Calu3 (cell line): ENCODE measurements at places on chromosomes 16 and 17.

GRCh38 chr16:86167061-86167460 lies 268.1 kb downstream of the IRF8 start:
- no peak for DNase-seq

GRCh38 chr17:21269394-21269793 lies 15.1 kb upstream of the MAP2K3 start:
- DNase-seq: no peak

GRCh38 chr16:58012481-58012880 lies 11.3 kb downstream of the USB1 start:
- no peak for DNase-seq

DNA sequence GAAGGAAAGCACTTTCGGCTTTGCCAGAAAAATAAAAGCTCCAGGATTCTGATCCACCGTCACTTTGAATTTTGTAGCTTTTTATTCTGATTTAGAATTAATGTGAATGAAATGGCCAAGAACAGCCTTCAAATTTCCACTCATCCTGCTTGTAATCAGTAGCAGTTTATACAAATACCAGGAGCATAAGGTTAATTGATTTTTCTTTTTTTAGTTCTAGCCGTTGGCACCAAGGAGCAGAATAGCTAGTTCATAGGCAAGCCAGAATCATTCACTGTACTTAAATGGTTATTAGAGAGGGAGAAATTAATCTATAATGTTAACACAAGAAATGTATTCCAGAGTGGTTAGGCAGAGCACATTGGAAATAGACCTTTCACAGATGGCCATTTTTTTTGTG lies 41.1 kb upstream of the CACNG5 start:
- no peak for DNase-seq

DNA sequence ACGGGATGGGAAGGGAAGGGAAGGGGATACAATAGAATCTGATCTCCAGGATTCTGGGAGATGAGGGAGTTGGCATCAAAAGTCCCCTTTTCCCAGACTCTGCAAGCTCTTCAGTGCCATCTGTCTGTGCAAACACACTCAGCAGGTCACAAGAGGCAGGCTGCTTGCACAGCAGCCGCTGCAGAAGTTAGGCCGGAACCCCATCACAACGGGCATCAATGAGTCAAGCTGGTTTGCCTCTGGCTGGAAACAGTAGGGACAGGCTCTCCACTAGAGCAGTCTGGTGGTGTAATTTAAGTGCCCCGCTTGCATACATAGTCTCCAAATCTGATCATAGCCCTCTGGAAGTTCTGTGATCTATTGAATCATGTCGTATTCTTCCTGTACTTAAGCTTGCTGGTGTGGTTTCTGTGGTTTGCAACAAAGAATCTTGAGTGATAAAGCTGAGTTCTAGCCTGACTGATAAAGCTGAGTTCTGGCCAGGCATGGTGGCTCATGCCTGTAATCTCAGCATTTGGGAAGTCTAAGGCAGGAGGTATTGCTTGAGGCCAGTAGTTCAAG lies 33.7 kb upstream of the KDM8 start:
- DNase-seq: peak; percentile 47

DNA sequence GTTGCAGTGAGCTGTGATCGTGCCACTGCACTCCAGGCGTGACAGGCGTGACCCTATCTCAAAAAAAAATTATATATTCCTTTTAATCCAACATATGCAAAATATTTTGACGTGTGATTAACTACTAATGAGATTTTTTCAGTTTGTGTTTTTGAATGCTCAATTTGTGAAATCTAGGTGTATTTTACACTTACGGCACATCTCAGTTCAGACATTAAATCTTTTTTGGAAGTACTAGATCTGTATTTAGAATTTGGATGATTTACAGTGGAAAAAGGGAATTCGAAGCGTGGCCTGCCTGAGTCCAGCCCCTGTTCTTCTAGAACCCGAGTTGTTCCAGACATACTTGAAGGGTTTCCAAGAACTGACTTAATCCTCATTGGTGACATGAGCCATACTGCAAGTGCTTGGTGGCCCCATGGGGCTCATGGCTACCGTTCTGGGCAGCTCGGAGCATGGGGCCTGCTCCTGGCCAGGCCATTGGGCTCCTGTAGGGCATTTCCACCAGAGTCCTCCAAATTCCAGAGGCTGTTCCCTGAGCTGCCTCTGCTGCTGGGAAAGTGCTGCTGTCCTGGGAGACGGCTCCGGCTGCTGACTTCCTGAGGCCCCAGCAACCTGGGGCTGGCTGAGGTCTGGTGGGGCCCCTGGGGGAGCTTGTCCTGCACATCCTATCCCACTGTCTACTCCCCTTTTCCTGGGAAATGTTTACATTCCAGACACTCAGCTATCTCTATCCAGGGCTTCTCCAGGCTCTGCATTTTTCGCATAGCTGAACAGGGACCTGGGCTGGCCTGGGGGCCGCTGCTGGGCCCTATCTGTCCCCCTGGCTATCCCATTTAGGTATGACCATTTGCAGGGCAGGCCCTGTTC lies 27.2 kb downstream of the LLGL2 start:
- no peak for DNase-seq

DNA sequence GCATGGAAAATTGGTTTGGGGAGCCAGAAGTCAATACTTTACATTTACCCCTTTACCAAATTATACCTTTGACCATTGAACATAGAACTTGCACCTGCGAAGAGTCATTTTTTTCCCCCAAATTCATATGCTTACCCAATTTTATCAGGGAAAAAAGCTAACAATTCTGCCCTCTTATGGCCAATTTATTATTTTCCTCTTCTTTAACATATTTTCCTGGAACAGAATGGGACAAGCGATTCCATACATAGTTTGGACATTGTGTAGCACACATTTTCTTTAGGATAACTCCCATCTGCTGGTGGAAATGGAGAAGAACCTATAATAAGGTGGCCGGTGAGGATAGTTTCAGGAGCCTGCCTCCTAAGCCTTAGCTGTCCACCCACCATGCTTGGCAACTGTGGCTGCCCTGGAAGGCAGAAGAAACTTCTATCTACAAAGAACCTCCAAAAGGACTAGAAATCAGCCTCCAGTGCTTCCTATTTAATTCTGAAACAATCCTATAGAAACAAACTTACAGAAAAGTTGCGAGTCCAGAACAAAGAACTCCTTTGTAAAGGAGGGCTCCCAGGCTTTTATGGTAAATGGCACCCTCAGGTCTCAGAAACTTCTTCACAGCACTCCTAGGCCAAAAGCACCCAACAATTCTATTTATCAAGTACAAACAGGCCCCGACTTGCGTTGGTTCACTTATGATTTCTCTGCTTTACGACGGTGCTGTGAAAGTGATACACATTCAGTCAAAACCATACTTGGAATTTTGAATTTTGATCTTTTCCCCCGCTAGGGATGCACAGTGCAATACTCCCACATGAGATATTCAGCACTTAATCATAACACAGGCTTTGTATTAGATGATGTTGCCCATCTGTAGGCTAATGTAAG lies 64.1 kb upstream of the CACNG4 start:
- DNase-seq: no peak

GRCh38 chr16:62404842-62405611 lies 368.8 kb upstream of the CDH8 start:
- DNase-seq: no peak

- no peak for DNase-seq
Observed at GRCh38 chr16:12637002-12637401, 166.7 kb downstream of the CPPED1 start.

GRCh38 chr17:56099649-56100048 lies 53.6 kb upstream of the ANKFN1 start:
- no peak for DNase-seq

DNA sequence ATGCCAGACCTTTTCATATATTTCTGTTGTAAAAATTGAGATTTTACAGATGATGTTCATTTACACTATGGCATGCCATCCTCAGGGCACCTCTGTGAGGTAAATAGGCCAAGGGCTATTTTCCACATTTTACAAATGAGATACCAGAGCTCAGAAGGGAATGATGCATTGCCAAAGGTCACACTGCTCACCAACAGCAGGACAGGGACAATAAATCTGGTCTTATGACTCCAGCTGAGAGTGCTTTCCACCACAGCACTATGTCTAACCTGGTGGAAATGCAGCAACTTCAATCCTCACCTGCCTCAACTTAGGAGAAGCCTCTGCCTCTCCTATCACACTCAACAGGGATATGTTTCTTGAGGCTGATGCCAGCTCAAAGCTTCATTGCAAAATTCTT lies 40.6 kb downstream of the GRIN2A start:
- no peak for DNase-seq

DNA sequence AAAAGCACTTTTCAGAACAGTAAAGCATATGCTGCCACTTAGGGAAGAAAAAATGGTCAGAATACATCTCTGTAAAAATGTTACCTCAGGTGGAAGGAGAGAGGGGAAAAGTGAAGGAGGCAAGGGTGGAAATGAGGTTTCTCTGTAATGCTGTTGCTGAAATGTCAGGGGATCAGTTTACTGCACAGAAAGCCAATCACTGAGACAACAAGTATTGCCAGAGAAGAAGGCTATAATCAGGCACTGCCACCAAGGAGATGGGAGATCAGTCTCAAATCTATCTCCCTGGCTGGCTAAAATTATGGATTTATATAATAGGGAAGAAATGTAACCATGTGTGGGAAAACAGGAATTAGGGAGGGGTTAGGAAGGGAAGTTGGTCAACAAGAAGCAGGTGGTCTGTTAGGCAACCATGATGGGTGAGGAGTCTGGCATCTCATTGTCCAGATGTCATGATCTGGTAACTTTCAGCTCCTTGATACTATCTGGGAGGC lies 27.7 kb upstream of the GUCY2D start:
- DNase-seq: no peak

- DNase-seq: peak; percentile 30
Observed at GRCh38 chr16:77043076-77043475, 147.9 kb upstream of the MON1B start.

DNA sequence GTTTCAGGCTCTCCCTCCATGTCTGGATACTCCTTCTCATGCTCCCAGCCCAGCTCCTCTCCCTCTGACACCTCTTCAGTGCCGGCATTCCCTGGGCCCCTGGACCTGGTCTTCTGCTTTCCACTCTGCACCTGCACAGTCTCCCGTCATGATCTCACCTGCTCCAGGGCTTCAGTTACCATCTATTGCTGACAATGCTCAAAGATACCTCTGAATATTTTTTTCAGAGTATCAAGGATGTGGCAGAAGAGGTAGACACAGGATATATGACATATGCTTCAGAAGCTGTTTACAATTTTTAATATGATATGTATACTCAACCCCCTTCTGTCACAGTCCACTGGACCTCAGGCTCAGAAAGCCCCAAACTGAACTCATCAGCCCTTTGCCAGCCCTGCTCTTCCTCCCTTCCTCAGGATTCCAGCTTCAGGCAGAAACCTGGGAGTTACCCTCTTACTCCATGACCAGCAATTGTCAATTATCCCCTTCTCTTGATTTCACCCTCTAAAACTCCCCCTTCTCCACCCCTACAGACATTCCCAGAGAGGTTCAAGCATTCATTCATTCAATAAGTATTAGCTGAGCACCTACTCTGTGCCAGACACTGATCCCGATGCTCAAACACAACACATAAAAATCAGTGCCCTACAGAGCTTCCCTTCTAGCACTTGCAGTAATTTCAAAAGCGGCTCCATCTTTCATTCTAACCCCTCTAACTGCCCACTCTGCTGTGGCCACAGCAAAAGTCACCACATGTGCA lies 7.8 kb upstream of the MLLT6 start:
- DNase-seq: no peak

DNA sequence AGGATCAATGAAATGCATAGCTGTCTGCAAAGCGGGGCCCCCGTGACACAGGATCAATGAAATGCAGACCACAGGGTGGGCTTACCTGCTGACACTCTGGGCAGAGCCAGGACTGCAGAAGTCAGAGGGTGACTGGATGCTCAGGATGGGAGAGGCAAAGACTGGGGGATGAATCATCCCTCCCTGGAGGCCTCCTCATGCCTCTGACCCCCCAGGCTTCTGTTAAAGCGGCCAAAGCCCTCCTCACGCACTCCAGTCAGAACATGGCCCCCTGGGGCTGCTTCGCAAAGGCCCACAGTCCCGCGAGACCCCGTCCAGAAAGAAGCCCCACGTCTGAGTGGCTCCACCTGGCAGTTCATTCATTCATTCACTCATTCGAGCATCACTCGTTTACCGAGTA lies 38.4 kb upstream of the FOXF1 start:
- DNase-seq: no peak

- no peak for DNase-seq
Observed at GRCh38 chr16:67349172-67349571, 22.6 kb downstream of the LRRC36 start.

GRCh38 chr17:79393358-79394052 lies 217.3 kb downstream of the RBFOX3 start:
- DNase-seq: peak; percentile 90

- no peak for DNase-seq
Observed at GRCh38 chr16:65342231-65342866, 220.5 kb upstream of the CDH11 start.

DNA sequence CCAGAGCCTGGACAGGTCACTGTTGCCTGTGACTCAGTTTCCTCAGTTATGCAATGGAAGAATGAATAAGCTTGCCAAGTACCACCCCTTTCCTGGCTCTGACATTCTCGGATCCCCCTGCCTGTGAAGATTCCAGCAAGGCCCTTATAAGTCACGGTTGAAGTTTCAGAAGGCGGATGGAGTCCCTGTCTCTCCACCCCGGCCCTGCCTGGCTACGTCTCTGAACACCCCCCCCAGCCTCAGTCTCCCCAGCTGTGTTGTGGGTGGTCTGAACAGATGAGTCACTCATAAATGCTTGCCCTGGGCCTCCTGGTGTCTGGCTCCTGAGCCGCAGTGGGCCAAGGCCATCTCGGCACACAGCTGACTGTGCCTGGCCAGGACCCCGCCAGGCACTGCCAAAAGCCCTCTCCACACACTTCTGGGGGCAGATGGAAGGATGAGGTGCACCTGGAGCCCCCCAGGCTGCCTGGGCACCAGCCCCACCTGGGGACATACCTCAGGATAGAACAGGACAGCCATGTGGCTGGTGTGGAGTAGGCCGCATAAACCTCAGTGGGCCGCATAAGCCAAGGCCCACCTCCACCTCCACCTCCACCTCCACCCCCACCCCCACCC lies 15.4 kb downstream of the VASN start:
- DNase-seq: no peak

DNA sequence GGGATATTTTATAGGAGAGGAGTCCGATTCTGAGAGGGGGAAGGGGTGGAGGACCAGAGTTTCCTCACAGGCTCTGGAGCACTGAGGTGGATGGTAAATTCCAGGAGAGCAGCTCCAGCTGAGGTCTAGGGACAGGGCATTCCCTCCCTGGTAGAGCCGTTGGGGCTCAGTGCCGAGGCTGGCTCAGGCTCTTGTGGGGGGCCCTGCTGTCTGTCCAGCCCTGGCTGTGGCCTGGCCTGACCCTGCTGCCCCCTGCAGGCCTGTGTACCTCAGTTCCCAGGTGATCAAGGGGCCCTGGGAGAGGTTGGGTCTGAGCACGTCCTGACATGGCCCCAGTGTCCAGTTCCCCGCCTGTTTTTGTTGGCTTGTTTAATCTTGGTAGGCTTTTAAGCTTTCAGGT lies 16.8 kb downstream of the ZNF750 start:
- no peak for DNase-seq
